ENCODE measurements at places on chromosomes 5 and 9.

GRCh38 chr5:137453483-137454080, 45.5 kb downstream of the SPOCK1 start:
- DNase-seq = no peak

DNA sequence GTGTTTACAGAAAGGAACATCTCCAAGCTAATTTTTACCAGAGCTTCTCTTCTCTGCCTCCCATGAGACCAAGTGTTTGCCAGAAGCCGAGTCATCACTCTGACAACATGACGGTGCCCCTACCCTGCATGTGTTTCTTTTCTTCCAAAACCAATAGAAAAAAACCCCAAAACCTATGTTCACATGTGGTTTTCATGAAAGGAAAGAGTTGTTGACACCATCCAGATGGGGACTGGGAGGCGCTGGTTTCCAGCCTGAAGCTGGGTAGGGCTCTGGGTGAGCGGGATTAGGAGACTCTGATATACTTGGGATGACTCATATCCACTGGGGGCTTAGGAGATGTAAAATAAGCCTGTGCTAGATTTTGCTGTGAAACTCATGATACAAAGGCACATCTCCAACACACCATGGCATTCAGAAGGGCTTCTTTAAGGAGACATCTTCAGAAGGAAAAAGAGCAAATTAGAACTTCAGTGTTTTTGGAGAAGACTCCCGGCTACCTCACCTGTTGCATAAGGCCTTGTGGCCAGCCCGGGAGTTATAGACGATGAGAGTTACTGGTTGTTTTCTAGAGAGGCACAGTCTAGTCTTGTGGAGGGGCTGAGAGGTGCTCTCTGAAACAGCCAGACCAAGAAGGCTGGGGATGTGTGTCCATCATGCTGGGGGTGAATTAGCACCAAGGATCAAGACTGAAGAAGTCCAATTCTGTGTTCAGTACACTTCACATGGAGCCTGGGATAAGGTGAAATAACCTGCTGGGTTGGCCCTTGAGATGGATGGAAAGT, 108.9 kb upstream of the LHFPL2 start:
- no peak for DNase-seq

DNA sequence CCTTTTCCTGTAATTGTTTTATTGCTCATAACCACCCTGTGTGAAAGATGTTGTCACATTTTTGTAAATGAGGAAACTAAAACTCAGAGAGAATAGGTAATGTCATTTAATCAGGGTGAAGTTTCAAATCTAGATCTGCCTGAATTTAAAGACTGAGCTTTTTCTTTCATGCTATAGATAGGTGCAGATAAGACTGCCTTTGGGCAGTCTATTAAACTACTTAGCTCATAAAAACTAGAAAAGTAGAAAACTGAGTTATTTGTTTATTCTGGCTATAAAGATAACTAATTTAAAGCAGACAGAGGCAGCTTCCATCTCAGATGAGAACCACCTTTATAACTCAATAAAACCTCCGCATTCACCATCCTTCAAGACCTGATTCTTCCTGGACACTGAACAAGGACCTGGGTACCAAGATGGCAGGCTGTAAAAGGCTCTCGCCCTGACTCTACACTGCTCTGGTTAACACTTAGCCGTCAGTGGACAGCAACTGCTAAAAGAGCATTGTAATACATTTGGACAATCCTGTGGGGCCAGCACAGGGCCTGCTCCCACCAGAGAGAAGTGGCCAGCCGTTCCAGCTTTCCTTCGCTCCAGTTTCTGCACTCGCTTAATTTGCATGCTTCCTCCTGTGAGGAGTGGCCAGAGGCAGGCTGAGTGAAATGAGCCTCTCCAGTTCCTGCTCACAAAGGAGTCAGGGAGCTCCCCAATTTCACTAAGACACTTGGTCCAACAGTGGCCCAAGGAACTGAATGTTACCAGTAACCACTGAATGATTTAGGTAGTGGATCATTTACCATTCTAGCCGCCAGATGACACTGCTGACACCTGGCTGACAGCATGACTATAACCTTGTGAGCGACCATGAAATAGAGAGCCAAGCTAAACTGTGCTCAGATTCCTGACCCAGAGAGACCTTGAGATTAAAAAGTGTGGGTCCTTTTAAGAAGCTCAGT, 566.4 kb downstream of the EFNA5 start:
- no peak for DNase-seq

GRCh38 chr5:10700516-10700915, 60.5 kb downstream of the DAP start:
- DNase-seq = no peak

GRCh38 chr5:124806373-124807077, 60.1 kb upstream of the ZNF608 start:
- no peak for DNase-seq

DNA sequence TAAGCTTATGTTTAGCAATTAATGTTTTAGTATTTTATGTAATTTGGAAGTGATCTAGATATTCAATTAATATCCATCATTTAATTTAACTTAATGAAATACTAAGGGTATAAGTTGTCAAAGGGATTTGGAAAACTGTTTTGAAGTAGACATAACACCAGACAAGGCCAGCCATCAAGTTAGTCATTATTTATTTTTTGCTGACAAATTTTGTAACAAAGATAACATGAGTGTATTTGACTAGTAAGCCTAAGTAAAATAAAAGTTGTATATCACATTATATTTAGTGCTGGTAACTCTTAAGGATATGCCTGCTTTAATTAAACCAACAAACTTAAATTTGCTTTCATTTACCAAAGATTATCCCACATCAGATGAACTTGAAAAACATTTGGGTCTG, 125.9 kb upstream of the TNFAIP8 start:
- no peak for DNase-seq

DNA sequence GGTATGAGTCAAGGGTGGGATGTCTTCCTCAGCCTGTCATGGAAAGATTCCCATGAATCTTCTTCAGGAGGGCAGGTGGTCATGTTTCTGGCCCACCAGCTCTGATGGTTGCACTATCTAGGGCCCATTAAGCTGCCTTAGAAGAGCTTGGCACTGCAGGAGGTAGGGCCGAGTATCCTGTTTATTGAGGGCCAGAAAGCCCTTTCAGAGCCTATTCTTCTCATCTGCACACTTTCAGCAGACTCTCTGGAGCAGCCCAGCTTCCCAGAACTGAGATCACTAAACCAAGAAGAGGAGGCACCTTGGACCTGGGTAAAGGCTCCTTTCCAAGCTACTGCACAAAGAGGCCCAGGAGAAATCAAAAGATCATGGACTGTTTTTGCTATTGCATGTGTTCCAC, 146.5 kb downstream of the MTX3 start:
- no peak for DNase-seq

- DNase-seq = no peak
These were observed 369.6 kb downstream of the IRX2 start for GRCh38 chr5:2381861-2382260.
